Pancreas (tissue), 10 donors: ENCODE measurements at places on chromosomes 6 and 20.
A peak's percentile ranks its signal among the peaks of the same experiment; 100 is the strongest.

DNA sequence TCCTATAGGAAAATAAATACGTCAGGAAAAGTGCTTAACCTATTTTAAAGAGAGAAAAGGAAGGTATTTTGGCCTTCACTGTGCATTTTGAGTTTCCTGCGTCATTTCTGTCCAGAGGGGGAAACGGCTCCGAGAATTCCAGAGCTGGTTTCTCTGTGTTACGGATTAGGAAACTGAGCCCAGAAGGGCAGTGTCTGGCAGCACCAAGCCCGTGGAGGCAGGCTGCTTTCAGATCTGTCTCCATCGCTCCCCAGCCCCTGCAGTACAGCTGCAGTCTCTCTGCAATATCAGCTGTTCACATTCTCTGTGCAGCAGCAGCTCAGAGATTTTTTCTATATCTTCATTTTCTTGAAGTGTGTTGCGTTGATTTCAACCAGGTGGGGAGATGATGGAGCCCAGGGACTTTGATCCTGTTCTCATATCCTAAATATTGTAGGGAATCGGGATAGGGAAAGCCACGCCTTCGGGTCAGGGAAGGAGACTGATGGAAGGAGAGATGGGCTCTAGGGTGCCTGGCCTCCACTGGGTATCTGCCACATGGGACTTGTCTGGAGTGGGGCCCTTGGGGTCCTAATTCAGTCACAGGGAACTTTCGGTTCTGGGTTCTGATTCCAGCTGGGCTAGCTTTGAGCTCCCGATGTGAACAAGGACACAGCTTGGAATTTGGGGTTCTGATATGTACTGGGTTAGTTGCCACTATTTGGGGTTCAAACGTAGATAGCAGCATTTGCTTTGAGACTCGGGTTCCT, 2.8 kb downstream of the ANKRD60 start:
- no peak overlapping the region for H3K4me3 ChIP-seq
- H3K27me3 ChIP-seq, result peaks cover 31% of the 10 kb centered on the region
- DNase-seq, result no peak
- H3K4me1 ChIP-seq, result no peaks in the 10 kb centered on the region
- no peak overlapping the region for H3K27ac ChIP-seq

DNA sequence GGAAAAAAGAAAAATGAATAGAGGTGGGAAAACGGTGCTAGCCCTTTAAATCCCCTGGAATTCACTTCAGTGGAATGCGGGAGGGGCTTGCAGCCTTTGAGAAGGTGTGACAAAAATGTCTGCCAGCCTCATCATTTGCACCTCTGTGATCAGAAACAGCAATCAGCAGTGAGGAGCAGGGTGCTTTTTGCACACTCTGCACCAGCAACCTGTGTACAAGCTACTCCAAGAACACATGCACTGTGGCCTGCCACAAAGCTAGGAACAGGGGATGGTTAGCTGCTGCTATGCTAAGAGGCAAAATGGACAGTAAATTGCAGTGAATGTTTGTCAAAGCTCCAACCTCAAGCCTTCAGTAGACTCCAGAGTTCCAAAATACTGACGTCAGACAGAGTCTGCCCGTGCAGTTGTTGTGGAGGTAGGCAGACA, 29.7 kb downstream of the GINS1 start:
- no peak overlapping the region for H3K27ac ChIP-seq
- no peak overlapping the region for H3K4me3 ChIP-seq
- DNase-seq, result no peak
- no peaks in the 10 kb centered on the region for H3K4me1 ChIP-seq
- no peaks in the 10 kb centered on the region for H3K27me3 ChIP-seq

DNA sequence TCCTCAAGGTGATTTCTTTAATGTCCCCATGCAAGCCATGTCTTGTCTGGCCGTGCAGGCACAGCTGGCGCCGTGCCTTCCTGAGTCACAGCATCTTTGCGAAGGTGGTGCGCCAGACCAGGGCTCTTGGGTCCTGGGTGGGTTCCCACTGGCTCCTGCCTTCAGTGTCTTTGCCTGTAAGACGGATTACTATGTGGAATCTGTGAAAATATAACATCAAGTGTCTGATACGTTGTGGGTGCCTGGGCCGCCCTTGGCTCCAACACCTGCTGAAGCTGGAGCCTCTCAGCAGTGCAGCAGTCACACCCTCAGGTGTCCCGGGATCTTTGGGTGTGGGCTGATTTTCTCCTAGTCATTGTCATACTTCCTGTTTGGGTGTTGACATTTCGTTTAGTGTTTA, 3.2 kb downstream of the OSBPL2 start:
- peak overlapping the region; percentile 38 for H3K27ac ChIP-seq
- H3K4me1 ChIP-seq, result peaks cover 63% of the 10 kb centered on the region
- H3K4me3 ChIP-seq, result no peak overlapping the region
- peak; percentile 62 for DNase-seq
- no peaks in the 10 kb centered on the region for H3K36me3 ChIP-seq
- no peaks in the 10 kb centered on the region for H3K27me3 ChIP-seq

- H3K4me3 ChIP-seq, result no peak overlapping the region
- DNase-seq, result no peak
- H3K27me3 ChIP-seq, result no peaks in the 10 kb centered on the region
- no peaks in the 10 kb centered on the region for H3K4me1 ChIP-seq
- no peaks in the 10 kb centered on the region for H3K36me3 ChIP-seq
Observed at GRCh38 chr6:193773-194310, 98.4 kb upstream of the DUSP22 start.

- no peak overlapping the region for H3K27ac ChIP-seq
- no peak for DNase-seq
- no peaks in the 10 kb centered on the region for H3K4me1 ChIP-seq
- no peak overlapping the region for H3K4me3 ChIP-seq
- H3K36me3 ChIP-seq, result no peaks in the 10 kb centered on the region
- H3K27me3 ChIP-seq, result no peaks in the 10 kb centered on the region
Observed at GRCh38 chr6:54291738-54292137, 16.5 kb upstream of the TINAG start.

GRCh38 chr6:29965563-29965872, 23.2 kb downstream of the HLA-A start:
- H3K27me3 ChIP-seq, result no peaks in the 10 kb centered on the region
- DNase-seq, result no peak
- H3K27ac ChIP-seq, result peak overlapping the region; percentile 87
- no peaks in the 10 kb centered on the region for H3K36me3 ChIP-seq
- peak overlapping the region; percentile 3 for H3K4me3 ChIP-seq

DNA sequence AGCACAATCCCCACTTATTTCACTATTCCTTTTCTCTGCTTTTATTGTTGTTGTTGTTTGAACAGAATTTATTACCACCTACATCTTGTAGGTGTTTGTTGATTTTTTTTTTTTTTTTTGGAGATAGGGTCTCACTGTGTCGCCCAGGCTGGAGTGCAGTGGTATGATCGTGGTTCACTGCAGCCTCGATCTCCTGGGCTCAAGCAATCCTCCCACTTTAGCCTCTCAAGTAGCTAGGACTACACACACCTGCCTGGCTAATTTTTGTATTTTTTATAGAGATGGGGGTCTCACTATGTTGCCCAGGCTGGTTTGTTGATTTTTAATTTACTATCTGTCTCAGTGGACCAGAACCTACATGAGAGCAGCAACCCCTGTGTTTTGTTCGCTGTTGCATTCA, 3.6 kb downstream of the ZSCAN12 start:
- peaks cover 7% of the 10 kb centered on the region for H3K4me1 ChIP-seq
- DNase-seq, result no peak
- H3K27ac ChIP-seq, result no peak overlapping the region
- no peak overlapping the region for H3K4me3 ChIP-seq
- H3K36me3 ChIP-seq, result peaks cover 5% of the 10 kb centered on the region

GRCh38 chr6:139152088-139152891, 17.4 kb downstream of the HECA start:
- no peak for DNase-seq
- H3K4me1 ChIP-seq, result no peaks in the 10 kb centered on the region
- H3K27me3 ChIP-seq, result no peaks in the 10 kb centered on the region
- no peak overlapping the region for H3K27ac ChIP-seq
- H3K4me3 ChIP-seq, result no peak overlapping the region
- H3K36me3 ChIP-seq, result no peaks in the 10 kb centered on the region

DNA sequence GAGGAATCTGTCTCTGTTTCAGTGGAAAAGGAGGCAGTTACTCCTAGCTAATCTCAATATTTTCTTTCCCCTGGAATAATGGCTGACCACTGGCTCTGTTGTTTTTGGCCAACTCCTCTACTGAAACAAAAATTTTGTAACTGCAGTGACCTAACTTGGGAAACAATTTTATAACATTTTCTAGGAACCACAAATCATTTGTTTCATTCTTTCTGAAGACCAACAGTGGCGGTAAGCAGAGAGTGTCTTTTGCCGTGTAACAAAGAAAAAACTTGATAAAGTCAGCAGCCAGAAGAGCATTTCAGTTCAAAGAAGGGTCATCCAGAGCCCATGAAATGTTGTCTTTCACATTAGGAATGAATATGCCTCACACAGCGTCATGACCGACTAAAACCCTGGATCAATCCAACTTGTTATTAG, 11.8 kb upstream of the BFSP1 start:
- no peak overlapping the region for H3K27ac ChIP-seq
- H3K36me3 ChIP-seq, result no peaks in the 10 kb centered on the region
- H3K27me3 ChIP-seq, result no peaks in the 10 kb centered on the region

DNA sequence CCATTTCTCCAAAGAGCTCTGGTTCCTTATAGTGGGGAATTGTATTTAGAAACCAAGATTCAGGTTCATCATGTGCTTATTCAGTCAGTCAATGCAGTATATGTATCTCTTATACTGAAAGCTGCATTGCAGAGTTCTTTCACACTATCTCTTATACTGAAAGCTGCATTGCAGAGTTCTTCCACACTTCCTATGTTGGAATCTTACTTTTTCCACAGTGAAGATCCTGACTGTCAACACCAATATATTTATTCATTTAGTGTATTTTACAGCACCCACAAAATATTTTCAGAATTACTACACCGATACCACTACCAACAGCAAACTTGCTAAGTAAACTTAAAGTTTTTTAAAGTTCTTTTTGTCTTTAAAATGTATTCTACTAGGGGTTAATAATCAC, 349.3 kb upstream of the MMS22L start:
- H3K36me3 ChIP-seq, result no peaks in the 10 kb centered on the region
- no peaks in the 10 kb centered on the region for H3K27me3 ChIP-seq
- H3K4me1 ChIP-seq, result no peaks in the 10 kb centered on the region
- H3K4me3 ChIP-seq, result no peak overlapping the region
- no peak overlapping the region for H3K27ac ChIP-seq

DNA sequence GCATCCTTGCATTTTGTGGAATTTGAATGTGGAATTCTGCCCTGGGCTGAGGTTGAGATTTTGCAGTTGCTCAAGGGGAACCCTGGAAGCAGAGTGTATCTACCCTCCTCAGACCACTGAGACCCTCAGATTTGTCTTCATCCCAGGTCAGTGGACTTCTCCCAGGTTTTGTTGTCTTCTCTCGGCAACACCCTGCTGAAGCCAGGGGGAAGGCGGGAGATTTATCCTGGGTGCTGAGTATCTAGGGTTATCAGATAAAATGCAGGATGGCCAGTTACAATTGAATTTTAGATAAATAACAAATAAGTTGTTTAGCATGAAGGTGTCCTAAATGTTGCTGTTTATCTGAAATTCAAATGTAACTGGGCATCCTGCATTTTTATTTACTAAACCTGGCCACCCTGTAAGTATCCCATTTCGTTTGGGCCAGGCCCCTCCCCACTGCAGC, 43.0 kb downstream of the FGD2 start:
- no peaks in the 10 kb centered on the region for H3K27me3 ChIP-seq
- no peaks in the 10 kb centered on the region for H3K36me3 ChIP-seq
- peak overlapping the region; percentile 67 for H3K27ac ChIP-seq
- no peak for DNase-seq
- H3K4me1 ChIP-seq, result peaks cover 29% of the 10 kb centered on the region
- H3K4me3 ChIP-seq, result no peak overlapping the region

- H3K36me3 ChIP-seq, result no peaks in the 10 kb centered on the region
- no peak overlapping the region for H3K4me3 ChIP-seq
- H3K27ac ChIP-seq, result no peak overlapping the region
- H3K27me3 ChIP-seq, result no peaks in the 10 kb centered on the region
- no peaks in the 10 kb centered on the region for H3K4me1 ChIP-seq
Observed at GRCh38 chr6:142570221-142570671, 268.4 kb downstream of the ADGRG6 start.

DNA sequence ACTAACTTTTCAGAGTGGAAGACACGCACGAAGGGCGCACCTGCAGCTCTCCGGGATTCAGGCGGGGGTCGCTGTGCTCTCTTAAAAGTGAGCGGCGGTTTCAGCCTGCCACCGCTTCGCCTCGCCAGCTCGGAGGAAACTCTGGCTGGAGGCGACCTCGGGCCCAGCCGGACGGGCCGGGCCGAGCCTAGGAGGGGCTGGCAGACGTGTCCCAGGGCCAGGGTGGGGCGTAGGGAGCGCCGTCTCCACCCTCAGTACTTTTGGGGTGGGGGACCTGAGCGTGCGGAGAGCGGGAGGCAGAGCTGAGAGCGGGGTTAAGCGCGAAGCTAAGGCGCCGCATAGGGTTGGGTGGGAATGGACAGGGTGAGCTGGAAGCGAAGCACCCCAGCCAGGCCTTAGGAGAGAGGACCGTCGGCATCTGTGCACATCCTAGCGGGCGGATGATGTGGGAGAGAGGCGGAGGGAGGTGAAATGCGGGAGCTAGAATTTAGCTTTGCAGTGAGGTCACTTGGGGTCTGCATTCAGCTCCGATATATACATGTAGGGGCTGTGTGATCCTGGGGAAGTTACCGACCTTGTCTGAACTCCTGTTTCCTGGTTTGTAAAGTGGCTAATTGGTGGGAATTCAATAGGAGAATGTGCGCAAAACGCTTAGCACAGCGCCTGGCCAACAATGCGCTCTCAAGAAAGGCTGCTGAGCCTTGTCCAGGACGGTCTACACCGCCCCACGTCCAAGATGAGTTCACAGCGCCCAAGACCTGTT, 6.5 kb upstream of the TFAP2A start:
- peaks cover 3% of the 10 kb centered on the region for H3K4me1 ChIP-seq
- H3K4me3 ChIP-seq, result no peak overlapping the region
- DNase-seq, result no peak
- no peaks in the 10 kb centered on the region for H3K27me3 ChIP-seq

- H3K27me3 ChIP-seq, result no peaks in the 10 kb centered on the region
- no peak for DNase-seq
- no peaks in the 10 kb centered on the region for H3K36me3 ChIP-seq
- no peak overlapping the region for H3K4me3 ChIP-seq
- no peak overlapping the region for H3K27ac ChIP-seq
Observed at GRCh38 chr6:170175644-170176135, 115.2 kb downstream of the DLL1 start.

DNA sequence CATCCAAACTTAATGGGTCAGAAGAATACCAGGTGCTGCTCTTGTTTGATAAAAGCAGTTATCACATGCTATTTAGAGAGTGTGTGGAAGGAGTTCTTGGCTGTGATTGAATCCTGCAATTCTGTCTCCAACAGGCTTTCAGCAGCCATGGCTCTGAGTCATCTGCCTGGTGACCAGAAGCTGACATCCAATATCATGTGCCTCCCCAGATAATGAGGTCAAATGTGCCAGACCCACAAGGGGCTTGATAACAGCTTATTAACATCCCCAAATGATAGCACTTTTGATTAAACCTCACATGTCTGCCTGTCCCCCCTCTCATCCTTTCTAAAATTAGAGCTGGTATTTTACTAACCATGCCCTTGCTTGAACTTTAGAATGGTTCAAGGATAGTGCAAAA, 175.7 kb upstream of the PLN start:
- no peak overlapping the region for H3K4me3 ChIP-seq
- no peaks in the 10 kb centered on the region for H3K36me3 ChIP-seq
- DNase-seq, result no peak
- H3K27ac ChIP-seq, result no peak overlapping the region
- H3K4me1 ChIP-seq, result no peaks in the 10 kb centered on the region
- no peaks in the 10 kb centered on the region for H3K27me3 ChIP-seq
